Smooth muscle cell of trachea (primary cell): ENCODE measurements at places on chromosomes 5 and 9. TPM values are rescaled to one million over a fixed set of nuclear protein-coding genes. Genes with fewer than 3 reads are reported as not detected.

NMUR2 gene
- total RNA-seq, result not detected in 2 replicates

ATP6V0E1 gene
- 190 and 350 TPM in 2 replicates for total RNA-seq

CA9 gene
- 2.3 and 5.8 TPM in 2 replicates for total RNA-seq

TRIM14 gene
- total RNA-seq, result 6.5 and 7.0 TPM in 2 replicates

CARTPT gene
- total RNA-seq, result not detected in 2 replicates

ST6GALNAC4 gene
- 18.9 and 38.7 TPM in 2 replicates for total RNA-seq

CCL27 gene
- total RNA-seq, result 0.15 and 0.17 TPM in 2 replicates

PKD2L2 gene
- not detected in 2 replicates for total RNA-seq

FOXD4L5 gene
- 0.15 and 0.17 TPM in 2 replicates for total RNA-seq

ADRA1B gene
- 0.17 TPM in 1 of 2 replicates, not detected in the other for total RNA-seq

GADD45G gene
- 3.1 TPM in 1 of 2 replicates, not detected in the other for total RNA-seq

SPINK13 gene
- total RNA-seq, result not detected in 2 replicates

PCDHGA12 gene
- total RNA-seq, result 26.0 and 35.4 TPM in 2 replicates

GLRA1 gene
- not detected in 2 replicates for total RNA-seq

EQTN gene
- total RNA-seq, result not detected in 2 replicates

TIMD4 gene
- total RNA-seq, result not detected in 2 replicates

SLC27A6 gene
- under 0.01 and 0.15 TPM in 2 replicates for total RNA-seq

INSL4 gene
- total RNA-seq, result not detected in 2 replicates

PDGFRB gene
- 126 and 239 TPM in 2 replicates for total RNA-seq

GPX3 gene
- total RNA-seq, result 7.6 and 18.4 TPM in 2 replicates

SLC6A19 gene
- total RNA-seq, result not detected in 2 replicates

FOXD4L6 gene
- total RNA-seq, result not detected in 2 replicates

MZB1 gene
- not detected in 2 replicates for total RNA-seq

RAD1 gene
- 26.0 and 42.0 TPM in 2 replicates for total RNA-seq

PTPN3 gene
- total RNA-seq, result under 0.01 and 0.17 TPM in 2 replicates

CMBL gene
- 12.8 and 24.0 TPM in 2 replicates for total RNA-seq

ST8SIA4 gene
- 0.17 and 0.29 TPM in 2 replicates for total RNA-seq

FBXL17 gene
- total RNA-seq, result 12.9 and 14.6 TPM in 2 replicates

PALM2AKAP2 gene
- total RNA-seq, result 4.4 and 5.1 TPM in 2 replicates

DOK3 gene
- 1.8 and 2.0 TPM in 2 replicates for total RNA-seq

IL13 gene
- total RNA-seq, result not detected in 2 replicates

PCDHGB2 gene
- total RNA-seq, result 5.1 TPM in 2 replicates

PFN3 gene
- total RNA-seq, result not detected in 2 replicates

NAIP gene
- total RNA-seq, result 2.5 and 8.7 TPM in 2 replicates

ADAMTSL1 gene
- 93.5 and 148 TPM in 2 replicates for total RNA-seq

LCN2 gene
- not detected in 2 replicates for total RNA-seq

GKAP1 gene
- 0.66 and 1.0 TPM in 2 replicates for total RNA-seq

NUDT2 gene
- 35.1 and 35.5 TPM in 2 replicates for total RNA-seq

HEMGN gene
- total RNA-seq, result not detected in 2 replicates

SHISAL2B gene
- not detected in 2 replicates for total RNA-seq

SPATA31C1 gene
- total RNA-seq, result not detected in 2 replicates

CPLANE1 gene
- total RNA-seq, result 18.4 and 27.6 TPM in 2 replicates

DMRT3 gene
- not detected in 2 replicates for total RNA-seq

CBY3 gene
- not detected in 2 replicates for total RNA-seq
